ENCODE measurements at places on chromosomes 16 and 17.
A peak's percentile ranks its signal among the peaks of the same experiment; 100 is the strongest.

- DNase-seq = peak; percentile 16
These were observed 23.2 kb upstream of the PIK3R6 start for GRCh38 chr17:8890671-8891070.

DNA sequence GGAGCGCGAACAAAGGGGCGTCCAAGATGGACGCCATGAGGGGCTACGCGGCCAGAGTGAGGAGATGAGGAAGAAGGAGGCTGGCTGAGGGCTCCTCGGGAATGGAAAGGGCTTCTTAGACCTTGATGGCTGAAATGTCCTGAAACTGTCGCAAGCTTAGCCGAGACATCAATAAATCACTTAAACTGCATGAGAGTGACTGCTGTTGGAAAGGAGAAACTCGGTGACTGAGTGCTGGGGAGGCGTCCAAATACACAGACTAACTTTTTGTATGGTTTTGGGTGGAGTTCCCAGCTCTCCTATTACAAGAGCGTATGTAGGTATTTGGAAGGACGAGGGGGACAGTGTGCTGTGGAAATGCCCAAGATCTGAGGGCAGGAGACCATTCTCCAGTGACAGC, 1.4 kb upstream of the GEMIN4 start:
- DNase-seq = no peak

DNA sequence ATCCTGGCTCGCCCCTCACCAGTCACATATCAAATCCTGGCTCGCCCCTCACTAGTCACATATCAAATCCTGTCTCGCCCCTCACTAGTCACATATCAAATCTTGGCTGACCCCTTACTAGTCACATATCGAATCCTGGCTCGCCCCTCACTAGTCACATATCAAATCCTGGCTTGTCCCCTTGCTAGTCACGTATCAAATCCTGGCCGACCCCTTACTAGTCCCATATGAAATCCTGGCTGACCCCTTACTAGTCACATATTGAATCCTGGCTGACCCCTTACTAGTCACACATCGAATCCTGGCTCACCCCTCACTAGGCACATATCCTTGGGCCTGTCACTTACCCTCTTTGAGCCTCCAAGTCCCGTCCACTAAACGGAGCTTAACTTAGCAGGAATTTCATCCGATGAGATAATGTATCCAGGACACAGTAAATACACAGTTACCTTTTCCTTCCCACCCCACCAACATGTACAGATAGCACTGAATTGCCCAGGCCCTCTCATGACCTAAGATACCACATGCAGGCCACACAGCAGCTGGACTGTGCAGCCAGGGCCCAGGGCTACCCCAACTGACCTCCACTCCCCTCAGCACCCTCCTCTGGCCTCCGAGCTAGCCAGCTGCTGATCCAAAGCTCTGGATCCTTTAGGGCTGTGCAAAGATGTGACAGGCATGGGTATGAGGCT, 157.8 kb upstream of the RPH3AL start:
- DNase-seq = no peak

DNA sequence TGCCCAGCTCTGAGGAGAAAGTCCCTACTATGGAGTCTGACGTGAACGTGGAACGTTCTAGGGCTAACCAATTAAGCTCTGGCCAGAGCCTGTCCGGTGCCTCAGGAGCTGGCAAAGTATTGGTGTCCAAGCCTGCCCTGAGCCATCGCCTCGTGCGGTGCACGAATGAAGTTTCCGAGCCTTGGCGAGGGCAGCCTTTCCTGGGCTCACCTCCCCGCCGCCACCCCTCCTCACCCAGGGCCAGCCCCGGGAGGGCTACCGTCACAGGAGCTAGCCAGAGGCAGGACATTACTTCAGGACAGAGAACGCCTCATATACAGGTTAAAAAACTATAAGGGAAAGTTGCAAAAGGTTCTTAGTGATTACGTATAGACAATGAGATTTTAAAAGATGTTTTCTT, 23.6 kb upstream of the TRAP1 start:
- DNase-seq = no peak

DNA sequence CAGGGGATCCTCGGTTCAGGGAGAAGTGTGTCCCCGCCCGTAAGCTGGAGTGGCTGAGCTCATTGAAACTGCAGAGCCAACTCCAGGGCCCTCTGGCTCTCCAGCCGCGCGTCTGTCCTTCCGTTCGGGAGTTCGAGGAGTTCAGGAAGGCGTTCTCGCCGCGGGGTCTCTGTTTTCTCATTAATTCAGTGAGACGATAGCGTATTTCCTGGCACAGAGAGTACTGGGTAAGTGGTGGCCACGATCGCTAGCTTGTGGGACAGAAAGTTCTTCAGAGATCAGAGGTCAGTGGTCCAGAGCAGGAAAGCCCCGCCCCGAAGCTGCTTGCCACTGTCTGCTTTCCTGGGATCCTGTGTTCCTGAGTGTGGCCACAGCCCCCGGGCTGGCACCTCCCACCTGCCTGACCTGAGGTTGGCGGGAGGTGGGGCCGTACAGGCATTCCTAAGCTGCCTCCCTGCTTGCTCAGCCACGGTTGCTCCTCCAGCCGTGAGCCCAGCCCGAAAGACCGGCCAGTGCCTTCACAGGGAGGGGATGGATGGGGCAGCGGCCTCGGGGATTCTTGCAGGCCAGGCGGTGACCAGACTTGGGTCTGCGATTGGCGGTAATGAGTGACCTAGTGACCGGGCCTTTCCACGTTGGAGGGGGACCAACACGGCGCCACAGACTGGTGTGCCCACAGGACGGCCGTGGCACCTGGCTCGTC, 8.9 kb downstream of the BAIAP2 start:
- no peak for DNase-seq

GRCh38 chr17:61152898-61153297, 246.7 kb upstream of the TBX2 start:
- DNase-seq = no peak

DNA sequence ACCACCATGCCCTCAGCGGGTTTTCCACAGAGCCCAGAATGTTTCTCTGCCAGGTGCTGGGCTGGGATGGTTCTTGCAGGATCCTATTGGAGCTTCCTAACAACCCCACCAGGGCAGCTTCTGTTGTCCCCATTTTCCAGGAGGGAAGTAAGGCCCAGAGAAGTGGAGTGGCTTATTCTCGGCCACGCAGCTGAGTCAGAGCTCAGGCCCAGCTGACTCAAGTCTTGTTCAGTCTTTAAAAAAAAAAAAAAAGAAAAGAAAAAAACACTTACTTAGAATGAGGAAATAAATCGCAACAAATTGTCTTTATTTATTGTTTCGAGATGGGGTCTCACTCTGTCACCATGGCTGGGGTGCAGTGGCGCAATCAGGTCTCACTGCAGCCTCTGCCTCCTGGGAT, 413.0 kb downstream of the CPPED1 start:
- DNase-seq = no peak

DNA sequence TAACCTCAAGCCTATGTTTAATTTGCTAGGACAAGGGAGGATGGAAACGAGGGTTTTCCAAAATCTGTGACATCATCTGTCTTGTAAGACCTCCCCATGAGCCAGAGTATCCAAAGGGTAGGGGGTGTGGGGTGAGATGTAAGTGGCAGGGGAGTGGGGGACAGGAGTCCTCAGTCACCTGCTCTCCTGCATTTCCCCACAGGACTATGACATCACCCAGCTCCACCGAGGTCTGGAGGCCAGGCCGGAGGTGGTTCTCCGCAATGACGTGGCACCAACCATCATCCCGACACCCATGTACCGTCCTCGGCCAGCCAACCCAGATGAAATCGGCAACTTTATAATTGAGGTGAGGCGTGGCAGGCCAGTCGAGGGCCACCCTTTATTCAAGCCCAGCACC, 41.5 kb upstream of the CDH1 start:
- no peak for DNase-seq

DNA sequence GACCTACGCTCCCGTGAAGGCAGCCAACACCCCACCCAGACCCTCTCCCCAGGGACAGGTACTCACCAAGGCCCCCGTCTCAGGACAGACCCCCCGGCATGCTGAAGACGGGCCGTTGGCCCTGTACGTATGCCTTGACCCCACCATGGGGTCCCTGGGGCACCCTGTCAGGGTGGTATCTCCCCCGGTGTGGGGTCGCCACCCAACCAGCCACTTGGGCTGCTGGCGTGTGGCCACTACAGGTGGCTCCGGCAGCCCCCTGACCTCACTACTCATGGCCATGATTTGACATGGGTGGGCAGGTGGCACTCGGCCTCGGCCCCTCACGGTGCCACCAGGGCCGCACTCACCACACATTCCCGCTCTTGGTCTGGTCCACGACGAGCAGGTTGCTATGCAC, 40.9 kb upstream of the PVALEF start:
- DNase-seq = no peak

GRCh38 chr16:65745-66144, 6.7 kb downstream of the RHBDF1 start:
- peak; percentile 90 for DNase-seq

DNA sequence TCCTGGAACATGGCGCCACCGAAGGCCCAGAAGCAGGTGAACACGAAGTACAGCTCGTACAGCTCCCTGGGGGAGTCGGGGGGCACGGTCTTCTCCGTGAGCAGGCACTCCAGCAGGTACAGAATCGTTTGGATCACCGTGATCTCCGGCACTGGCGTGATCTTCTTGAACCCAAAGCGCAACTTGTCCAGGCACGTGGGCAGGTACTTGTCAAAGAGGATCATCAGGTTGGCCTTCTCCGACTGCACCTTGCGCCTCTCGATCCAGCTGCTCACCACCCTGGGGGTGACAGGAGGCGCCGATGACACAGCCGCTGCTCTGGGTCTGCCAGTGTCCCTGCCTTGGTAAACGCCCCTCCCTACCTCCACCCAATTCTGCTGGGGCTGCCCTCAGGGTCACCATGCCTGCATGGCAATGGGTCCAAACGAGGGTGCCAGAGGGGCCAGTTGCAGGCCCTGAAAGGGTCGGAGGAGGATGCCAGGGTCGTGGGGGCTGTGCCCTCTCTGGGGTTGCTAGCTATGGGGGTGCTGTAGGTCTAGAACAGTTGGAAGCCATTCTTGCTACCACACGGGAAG, 90.9 kb downstream of the DNAH17 start:
- DNase-seq = no peak

DNA sequence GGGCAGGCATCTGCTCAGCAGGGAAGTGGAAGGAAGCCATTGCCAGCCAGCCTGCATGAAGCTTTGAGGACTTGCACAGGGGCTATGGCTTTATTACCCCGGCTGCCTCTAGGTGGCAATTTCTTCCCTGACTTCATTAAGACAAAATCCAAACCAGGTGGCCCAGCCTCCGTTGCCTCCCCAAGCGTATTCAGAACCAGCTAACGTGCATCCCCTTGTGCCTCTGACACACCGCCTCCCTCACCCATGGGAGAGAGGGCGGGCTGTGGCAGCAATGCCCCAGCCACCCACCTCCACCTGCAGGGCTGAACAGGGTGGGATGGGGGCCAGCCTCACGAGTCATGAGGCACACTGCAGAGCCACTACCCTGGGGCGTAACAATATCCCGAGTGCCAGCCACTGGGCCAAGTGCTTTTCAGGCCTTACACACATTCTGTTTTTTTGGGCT, 6.8 kb downstream of the KIFC3 start:
- DNase-seq = no peak

DNA sequence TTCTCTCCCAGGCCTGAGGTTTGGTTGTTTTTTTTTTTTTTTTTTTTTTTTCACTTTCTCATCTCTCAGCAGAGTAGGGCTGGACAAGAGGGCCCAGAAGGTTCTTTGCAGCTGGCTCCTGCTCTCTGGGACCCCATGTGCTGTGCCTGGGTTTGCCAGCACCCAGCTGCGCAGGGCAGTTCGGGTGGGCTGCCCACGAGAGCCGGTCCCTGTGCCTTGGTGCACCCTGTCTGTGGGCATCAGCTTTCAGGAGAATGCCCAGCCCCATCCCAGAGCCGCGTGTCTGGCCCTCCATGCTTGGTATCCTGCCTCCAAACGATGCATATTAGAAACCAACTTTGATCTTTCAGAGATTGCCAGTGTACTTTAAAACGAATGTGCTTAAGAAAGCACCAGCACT, 15.0 kb upstream of the GSE1 start:
- no peak for DNase-seq

GRCh38 chr17:71849783-71850768, 270.7 kb upstream of the SOX9 start:
- DNase-seq = no peak

DNA sequence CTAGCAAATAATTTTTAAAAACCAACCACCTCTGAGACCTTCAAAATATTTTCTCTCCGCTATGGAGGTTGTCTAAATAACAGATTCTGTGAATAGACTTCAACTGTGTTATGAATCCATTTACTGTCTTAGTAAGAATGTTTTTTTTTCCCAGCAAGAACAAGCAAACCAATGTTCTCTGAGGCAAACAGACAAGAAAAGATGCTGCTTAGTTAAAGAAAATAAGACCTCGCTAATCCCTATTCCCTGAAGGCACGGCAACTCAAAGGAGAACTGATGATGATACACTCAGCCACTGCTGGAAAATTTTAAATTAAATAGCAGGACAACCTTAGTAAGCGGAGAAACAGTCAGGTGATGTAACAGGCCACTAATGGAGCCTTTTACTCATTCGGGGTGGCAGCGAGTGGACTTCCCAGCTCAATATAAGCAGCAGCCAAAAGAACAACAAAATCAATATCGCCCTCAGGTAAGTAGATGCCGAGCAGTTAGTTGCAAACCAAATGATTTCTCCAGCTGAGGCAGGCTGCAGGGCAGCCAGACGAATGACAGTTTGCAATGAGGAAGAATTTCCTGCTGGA, 81.8 kb downstream of the CPPED1 start:
- no peak for DNase-seq

DNA sequence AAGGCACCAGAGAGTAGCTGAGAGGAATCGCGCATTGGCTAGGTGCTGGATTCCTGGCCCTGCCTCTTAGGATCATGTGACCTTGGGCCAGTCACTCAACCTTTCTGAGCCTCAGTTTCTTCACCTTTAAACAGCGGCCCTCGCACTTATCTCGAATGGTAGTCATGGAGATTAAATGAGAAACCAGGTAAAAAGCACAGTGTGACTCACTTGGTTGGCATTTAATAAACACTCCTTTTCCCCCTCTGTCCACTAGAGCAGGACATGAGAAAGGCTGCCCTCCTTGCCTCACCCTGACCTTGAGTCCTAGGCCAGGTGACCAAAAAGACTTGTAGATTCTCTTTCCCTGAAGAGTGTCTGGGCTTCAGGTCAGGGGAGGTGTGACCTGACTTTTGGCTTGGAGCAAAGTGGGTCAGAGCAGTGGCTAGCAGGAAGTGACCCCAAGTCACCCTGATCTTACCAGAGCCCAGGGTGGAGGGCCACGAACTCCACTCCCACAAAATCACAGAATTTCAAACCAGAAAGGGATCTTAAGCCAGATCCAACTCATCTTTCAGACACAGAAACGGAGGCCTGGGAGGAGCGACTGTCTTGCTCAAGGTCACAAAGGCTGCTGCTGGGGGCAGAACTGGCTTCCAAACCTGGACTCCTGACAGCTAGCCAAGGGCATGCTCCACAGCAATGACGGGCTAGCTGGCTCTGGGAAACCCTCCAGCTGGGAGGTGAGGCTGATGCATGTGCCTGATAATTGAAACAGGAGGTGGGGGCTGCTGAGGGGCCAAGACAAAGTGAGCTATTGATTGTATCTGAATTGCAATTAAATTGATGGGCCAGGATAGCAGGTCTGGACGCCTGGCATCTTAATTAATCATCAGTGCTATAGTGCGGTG, 65.2 kb downstream of the PIPOX start:
- no peak for DNase-seq

- DNase-seq = no peak
These were observed 3.0 kb downstream of the CCL16 start for GRCh38 chr17:35978346-35978745.
